ENCODE measurements at places on chromosomes 1 and 21.

GRCh38 chr1:101965341-101965740 is 31.4 kb downstream of the OLFM3 start:
- no peak for DNase-seq

DNA sequence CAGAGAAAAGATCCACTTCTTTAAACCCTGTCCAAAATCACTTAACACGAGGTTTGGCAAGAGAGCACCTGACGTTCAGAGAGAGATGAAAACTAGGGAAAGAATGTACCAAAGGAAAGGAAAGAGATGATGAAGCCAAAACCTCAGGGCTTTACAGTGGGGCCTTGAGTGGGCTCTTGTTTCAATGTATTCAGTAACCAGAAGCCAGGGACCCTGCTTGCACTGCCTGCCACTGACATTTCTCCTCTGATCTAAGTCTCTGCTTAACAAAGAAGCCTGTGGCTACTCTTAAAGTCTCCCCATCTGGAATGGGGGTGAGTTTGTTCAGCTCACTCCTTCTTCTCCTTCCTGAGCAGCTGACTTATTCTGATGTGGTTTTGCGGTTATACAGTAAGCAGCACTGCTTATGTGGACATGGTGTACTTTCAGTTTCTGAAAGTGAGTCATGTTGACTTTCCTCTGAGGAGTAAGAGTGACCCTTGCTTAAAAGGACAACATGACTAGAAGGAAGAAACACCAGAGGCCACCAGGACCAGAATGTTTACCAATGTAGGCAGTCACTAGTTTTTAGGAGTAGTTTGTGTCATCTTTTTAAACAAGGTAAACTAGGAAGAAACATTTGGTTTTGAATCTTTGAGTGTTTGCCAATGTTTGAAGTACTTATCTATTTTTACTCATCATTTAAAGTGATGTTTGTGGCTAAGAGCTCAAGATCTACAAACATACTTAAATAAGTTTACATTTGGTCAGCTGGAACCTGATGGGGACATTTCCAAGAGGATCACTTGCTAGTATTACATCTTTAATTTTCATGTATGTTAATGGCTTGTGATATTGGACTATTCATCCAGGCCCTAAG is 87.4 kb downstream of the FASLG start:
- DNase-seq: no peak

DNA sequence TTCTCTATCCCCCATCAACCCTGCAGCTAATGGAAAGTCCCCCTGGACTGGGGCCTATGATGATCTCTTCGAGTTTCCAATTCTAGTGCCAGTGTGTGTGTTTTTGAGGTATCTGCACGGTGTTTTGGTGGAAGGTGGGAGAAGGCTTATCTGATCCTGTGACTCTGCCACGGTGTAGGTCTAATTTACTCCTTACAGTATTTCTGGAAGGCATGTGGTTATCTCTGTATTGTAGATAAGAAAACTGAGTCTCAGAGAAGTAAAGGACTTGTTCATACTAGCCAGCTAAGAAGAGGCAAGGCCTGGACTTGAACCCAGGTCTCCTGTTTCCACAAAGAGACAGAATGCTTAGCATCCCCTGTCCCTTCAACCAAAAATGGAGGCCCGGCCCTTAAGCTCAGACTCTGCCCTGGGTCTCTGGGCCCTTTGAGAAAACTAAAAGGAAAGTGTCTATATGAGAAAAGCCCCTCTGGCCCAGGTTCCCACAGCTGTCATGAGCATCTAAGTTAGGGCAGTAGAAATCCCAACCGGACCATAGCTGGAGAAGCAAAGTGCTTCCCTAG is 20.3 kb downstream of the RIMS3 start:
- no peak for DNase-seq

GRCh38 chr1:29653034-29653810 is 416.9 kb downstream of the PTPRU start:
- no peak for DNase-seq

- no peak for DNase-seq
Observed at GRCh38 chr1:175163702-175164101, 28.9 kb downstream of the KIAA0040 start.

DNA sequence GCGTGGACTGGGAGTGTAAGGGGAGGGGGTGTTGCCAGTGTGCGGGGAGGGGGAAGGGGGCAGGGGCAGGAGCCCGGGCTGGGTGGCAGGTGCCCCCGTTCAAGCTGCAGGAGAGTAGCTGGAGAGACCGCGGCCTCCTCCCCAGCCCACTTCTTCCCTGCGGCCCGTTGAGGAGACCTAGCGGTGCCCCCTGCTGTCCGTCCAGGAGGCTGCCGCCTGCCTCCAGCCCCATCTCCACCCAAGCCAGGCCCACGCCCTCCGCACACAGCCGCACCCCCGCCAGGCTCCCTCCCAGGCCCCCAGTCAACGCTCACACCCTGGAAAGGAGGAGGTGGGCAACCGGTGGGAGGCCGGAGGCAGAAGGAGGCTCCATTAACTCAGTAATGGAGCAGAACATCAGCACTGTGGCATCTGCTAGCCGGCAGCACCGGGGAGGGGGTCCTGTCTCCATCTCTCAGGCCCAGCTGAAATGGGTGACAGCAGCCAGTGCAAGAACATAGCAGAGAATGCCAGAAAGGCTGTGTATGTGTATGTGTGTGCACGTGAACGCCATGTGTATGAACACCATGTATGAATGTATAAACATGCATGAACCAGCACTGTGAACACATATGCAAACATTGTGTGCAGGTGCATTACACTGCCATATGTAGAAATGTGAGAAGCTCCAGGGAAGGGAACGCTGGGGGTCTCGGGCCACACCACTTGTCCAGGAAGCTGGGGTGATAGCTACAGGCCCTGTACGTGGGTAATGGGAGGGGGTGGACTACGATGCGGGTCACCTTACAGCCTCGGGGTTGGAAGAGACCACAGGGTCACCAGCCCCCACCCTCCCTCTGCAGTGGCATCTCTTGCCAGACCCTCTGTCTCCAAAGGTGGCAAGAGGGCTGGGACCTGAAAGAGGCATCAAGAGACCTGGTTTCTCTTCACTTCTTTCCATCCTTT is 84.6 kb downstream of the SYT2 start:
- DNase-seq: peak; percentile 17

DNA sequence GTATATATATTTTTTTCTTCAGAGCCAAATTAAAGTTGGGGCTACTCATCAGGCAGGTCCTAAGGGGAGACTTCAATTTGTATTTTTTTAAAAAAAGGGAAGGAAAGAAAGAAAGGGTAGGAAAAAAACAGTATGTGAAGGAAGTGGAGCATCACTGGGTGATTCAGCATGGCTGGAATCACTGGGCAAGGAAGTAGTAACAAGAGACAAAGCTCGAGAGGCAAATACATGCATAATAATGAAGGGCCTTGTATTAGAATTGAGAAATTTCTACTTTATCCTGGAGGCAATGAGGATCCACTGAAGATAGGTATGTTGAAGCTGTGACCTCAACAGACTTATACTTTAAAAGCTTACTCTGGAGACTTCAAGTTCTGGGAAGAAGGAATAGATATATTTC is 184.4 kb downstream of the COQ8A start:
- DNase-seq: no peak

Measured in NCI-H1092 (cell line).